Stomach (tissue), 19 donors: ENCODE measurements at places on chromosomes 5 and 9. TPM values are rescaled to one million over a fixed set of nuclear protein-coding genes. Genes with fewer than 3 reads are reported as not detected.

Gene KLHL3
- 19.6 TPM for total RNA-seq

Gene TRAF2
- total RNA-seq: 7.1 TPM

DNA sequence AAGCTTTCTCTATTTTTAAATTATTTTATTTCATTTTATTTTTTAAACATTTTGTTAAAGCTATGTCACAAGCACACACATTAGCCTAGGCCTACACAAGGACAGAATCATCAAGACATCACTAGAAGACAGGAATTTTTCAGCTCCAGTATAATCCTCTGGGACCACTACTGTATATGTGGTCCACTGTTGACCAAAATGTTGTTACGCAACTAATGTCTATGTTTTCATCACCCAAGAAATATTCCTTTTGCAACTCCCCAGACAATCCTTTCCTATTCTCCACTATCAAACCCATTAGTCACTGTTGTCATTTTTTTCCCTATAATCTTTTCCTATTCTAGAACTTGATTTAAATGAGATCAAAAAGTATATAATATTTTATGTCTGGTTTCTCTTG lies 2371.7 kb upstream of the C9orf72 start:
- no peak for DNase-seq

DNA sequence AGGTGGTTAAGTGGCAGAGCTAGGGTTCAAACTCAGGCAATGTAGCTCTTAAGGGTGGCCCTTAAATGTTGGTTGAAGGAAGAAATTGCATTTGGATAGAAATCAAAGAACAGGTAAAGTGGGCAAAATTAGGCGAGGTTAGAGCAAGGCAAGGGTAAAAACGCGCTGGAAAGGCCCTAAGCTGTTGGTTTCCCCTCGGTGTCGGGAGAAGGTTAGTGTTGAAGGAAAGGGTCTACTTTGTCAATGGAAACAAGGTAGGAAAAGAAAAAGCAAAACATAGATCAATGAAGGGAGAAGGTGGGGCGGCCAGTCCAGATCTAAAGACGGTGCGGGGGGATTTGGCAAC lies 431 bp downstream of the FASTKD3 start:
- DNase-seq: no peak

- no peak for DNase-seq
These were observed 149.9 kb upstream of the FBN2 start for GRCh38 chr5:128687930-128688329.

- DNase-seq: no peak
These were observed 14.2 kb upstream of the GFPT2 start for GRCh38 chr5:180367300-180367699.
